ENCODE measurements at places on chromosomes 4 and X.

- no peak for DNase-seq
Measured at GRCh38 chr4:61298178-61298740, 98.1 kb downstream of the ADGRL3 start.

GRCh38 chrX:21802054-21802670 lies 37.3 kb upstream of the MBTPS2 start:
- DNase-seq = no peak

GRCh38 chr4:124065936-124066335 lies 646.6 kb downstream of the ANKRD50 start:
- DNase-seq = no peak

- no peak for DNase-seq
Measured at GRCh38 chrX:71515038-71515396, 17.9 kb upstream of the OGT start.

DNA sequence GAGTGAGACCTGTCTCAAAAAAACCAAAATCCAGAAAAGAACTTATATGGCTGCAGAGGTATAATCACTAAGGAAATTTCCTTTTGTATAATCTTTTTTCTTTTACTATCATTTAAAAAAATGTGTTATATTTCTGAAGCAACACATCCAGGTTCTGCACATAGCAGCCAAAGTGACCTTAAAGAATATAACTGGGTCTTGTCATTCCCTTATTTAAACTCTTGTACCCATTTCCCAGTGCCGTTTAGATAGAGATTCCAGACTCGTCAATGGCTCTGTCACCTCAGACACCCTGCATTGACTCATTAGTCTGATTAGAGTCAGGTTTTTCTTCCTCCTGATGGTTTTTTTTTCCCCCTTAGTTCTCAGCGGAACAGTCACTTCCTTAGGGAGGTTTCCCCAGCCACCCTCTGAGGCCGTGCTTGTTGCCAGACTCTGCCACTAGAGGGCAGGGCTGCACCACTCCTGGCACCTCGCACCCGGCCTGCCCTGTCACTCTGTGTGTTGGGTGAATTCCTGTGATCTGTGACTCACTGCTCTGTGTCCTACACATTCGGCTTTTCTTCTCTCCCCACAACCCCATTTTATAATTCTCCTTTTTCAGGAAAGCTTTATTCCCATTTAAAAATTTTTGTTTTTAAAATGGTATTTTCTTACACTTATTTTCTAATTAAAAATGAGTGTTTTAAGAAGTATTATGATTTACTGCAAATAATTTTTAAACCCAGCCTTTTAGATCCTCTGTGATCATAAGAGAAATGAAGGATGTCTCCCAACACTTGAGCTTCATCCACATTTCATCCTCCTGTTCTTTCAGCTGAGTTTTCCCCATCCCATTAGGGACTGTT lies 32.1 kb downstream of the HTT start:
- peak; percentile 87 for DNase-seq

GRCh38 chr4:104930298-104930697 lies 216.4 kb upstream of the TET2 start:
- no peak for DNase-seq

DNA sequence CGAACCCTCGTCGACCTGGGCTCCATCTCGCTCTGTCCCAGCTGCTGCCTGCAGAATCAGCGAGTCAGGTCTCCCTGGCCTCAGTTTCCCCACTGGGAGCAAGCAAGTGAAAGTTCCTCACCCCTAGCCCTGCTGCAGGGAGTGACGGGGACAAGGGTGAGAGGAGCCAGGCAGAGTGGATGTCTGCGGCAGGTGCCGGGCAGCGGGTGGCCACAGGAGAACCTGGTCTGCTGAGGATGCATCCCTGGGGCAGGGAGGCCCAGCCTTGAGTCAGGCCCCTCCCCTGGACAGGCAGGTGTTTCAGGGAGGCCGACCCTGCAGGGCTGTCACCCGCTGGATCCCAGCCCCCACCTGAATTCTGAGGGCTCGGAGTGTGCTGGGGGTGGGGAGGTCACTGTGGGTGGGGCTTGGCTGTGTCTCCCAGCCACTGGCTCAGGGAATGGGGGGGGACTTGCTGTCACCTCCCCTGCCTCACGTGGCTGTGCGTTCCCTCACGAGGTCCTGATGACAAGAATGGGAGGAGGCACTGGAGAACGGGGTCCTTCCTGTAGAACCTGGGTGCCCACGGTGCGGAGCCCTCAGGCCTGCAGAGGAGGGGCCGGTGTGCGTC lies 33.2 kb downstream of the LRPAP1 start:
- DNase-seq = no peak

DNA sequence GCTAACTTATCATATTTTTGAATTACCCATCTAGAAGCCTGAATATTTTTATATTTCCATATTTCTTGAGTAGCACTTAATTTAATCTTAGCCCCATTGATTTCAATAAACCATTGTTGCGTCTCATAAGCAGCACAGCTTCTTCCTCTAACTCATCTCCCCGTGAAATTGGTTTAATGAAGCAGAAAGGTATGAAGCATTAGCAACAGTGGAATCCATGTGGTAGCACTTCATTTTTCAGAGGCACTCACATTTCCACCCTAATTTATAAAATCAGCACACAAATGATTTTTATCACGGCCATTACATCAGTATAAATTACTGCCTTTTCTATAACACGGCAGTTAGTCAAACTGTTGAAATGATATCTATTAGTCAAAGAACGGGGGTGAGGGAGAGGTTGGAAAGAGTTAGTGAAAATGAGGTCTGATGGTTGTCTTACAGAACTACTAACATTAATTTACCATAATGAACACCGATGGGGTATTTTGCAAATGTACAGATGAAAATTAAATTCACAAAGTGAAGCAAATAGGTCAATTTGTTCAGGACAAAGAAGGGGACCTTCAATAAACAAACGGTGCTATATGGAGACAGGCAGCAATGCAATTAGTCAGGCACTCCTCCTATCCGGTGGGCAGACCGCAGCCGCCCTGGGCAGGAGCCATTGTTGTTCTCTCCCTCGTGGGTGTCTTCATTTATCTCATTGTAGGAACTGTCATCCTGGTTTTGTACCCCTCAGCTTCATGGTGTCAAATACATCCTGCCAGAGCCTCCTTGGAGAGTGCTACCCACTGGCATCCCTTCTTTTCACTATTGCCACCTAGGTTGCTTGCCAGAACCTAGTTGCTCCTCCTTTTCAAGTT lies 205.7 kb downstream of the SOX3 start:
- DNase-seq = no peak

GRCh38 chr4:112819729-112820128 lies 182.8 kb downstream of the LARP7 start:
- DNase-seq = no peak

DNA sequence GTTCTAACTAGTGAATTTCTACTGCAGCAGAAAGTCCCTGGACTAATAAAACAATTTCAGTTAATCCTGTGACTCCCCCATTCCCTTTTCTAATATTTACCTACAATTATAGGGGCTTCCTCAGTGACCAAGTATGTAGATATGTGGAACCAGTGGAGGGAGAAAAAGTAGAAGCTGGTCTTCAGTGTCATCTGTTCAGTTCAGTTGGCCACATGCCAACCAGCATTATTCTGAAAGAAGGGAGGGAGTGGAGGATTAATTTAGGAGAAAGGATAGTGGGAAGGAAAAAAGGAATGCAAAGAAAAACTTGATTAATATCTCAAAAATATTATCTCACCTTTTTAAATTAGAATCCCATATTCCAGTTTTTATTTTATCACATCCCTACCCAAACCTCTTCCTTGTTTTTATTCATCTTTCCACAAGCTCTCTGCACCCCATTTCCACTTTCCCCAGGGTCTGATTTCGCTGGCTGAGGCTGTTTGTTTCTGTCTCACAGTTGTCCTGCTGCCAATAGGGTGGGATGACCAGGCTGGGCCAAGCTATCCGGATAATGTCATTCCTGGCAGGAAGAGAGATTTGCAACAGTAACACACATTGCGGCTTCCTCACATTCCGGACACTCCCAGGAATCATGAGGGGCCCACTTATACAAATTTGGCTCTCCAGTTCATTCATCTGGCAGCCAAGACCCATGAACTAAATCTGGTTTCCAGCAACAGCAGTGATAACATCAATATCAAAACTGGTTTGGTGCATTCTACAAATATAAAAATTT lies 24.6 kb upstream of the ANTXR2 start:
- DNase-seq = no peak

- no peak for DNase-seq
Measured at GRCh38 chrX:9622128-9622527, 143.5 kb downstream of the GPR143 start.

- DNase-seq = no peak
Measured at GRCh38 chrX:43000121-43000520, 222.2 kb upstream of the PPP1R2C start.

DNA sequence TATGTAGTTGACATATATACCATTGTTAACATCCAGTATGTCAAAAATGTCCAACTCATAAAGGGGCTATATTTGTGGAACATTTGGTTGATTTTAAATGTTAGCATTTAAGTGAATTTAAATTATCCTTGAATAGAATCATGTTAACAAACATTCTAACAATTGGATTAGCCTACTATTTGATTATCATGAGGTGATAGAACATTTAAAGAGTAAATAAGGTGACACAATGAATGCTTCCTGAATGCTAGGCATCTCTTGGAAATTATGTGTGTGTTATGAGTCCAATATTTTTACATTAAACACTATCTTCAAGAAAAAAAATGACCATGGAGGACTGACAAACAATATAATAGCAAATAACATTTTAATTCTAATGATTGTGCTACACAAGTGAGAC lies 901.9 kb upstream of the AGA start:
- no peak for DNase-seq

DNA sequence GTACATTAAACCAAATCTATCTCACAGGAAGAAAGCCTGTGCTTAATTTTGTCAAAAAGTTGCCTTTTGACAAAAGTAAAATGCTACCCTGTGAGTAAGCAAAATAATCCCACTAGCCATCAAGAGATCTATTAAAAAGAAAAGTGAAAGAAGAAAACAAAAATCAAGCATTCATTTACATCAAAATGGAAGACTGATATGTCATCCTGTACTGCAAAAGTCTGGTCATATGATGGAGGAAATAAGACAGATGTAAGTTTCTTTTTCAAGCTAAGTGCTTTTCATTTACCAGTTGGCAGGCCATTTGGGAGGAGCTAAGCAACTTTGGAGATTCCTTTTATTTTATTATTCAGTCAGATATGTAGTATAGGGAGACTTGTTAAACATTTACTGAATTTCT lies 387.4 kb downstream of the SPOCK3 start:
- no peak for DNase-seq

GRCh38 chr4:88706574-88706973 lies 8.9 kb upstream of the NAP1L5 start:
- DNase-seq = no peak

GRCh38 chrX:76657499-76657898 lies 230.0 kb downstream of the MAGEE1 start:
- DNase-seq = no peak

- DNase-seq = no peak
Measured at GRCh38 chrX:110097920-110098319, 95.0 kb downstream of the TMEM164 start.

DNA sequence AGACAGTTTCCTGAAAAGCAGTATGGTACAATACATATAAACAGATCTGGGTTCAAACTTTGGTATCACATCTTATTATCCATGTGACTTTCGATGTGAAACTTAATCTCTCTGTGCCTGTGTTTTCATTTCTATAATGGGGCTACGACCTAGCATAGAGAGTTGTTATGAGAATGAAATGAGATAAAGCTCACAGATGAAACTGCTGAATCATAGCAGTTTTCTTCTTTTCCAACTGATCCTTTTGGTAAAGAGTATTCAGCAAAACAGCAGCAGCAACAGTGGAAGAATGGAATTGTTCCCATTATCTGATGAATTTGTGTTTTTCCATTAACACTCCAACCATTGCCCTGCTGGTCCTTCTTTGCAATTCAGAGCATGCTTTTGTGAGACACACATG lies 16.3 kb downstream of the AMBN start:
- DNase-seq = no peak

- DNase-seq = no peak
Measured at GRCh38 chr4:147782087-147782781, 50.3 kb downstream of the ARHGAP10 start.

DNA sequence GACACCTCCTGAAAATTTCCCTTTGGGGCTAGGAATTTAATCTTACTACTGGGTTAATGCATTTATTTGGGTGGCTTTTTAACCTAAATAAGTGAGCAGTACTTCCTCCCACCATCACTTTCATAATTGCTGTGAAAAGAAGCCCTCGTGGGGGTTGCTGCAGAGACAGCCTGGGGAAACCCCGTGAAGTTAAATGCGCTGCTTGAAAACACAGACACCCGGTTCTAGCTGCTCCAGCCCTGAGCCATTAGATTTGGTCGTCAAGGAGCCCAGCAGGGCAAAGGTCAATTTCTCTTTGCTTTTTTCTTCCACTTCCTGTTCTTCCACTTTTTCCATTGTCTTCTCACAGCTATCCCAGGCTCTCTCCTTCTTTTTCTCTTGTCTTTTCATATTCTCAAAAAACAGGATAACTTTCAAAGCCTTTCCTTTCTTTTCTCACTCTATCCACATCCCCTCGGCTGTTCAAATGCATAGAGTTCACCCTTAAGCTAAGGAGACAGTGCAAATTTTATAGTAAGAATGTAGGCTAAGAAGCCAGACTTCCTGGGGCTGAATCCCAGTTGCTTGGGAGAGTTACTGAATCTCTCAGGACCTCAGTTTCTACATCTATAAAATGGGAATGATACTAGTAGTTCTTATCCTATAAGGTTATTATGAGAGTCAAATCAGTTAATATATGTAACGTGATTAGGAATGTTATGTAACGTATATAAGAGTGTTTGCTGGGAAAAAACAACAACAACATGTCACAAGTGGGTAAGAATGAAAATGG lies 91.5 kb upstream of the ZNF827 start:
- no peak for DNase-seq

GRCh38 chrX:103626855-103627254 lies 1.9 kb upstream of the TCEAL1 start:
- DNase-seq = no peak

- DNase-seq = no peak
Measured at GRCh38 chr4:89797117-89797516, 39.8 kb downstream of the SNCA start.

- no peak for DNase-seq
Measured at GRCh38 chr4:167428156-167428555, 193.9 kb upstream of the SPOCK3 start.

- no peak for DNase-seq
Measured at GRCh38 chrX:148416931-148417330, 83.5 kb upstream of the AFF2 start.

DNA sequence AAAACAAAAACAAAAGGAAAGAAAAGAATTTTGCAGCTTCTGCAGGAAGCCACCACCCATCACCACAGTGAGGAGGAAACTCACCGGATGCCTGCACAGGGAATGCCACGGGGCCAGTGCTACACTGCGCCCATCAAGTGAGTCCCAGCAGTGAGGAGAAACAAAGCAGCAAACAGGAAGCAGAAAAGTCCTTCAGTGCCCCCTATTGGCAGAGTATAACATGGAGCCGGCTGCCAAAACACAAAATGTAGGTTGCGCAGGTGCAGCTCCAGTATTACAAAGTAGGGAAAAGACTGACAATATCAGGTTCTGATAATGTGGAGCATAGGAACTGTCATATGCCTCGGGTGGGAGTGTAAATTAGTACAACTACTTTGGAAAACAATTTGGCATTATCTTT lies 23.3 kb upstream of the SCML2 start:
- peak; percentile 2 for DNase-seq

Data from stimulated activated CD4-positive, alpha-beta T cell treated with anti-CD3 and anti-CD28 coated beads, Interleukin-4, amount 100 ng/mL, for 4 hours (primary cell).